AG04449 (cell line): ENCODE measurements at places on chromosomes 3 and 15.
A peak's percentile ranks its signal among the peaks of the same experiment; 100 is the strongest.

DNA sequence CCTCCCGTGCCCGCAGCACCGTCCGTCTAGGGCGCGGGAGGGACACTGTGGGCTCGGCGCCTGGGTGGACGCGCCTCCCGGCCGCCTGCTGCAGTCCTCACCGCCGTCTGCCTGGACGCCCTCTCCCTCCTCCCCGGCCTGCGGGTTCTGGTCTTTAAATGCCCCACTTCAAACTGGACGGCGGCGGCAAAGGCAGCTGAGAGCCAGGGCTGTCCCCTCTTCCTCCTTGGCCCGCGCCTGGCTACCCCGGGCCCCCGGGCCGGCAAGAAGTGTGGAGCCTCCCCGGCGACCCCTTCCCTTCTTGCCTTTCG lies 426 bp downstream of the CBLB start:
- no peak for DNase-seq

DNA sequence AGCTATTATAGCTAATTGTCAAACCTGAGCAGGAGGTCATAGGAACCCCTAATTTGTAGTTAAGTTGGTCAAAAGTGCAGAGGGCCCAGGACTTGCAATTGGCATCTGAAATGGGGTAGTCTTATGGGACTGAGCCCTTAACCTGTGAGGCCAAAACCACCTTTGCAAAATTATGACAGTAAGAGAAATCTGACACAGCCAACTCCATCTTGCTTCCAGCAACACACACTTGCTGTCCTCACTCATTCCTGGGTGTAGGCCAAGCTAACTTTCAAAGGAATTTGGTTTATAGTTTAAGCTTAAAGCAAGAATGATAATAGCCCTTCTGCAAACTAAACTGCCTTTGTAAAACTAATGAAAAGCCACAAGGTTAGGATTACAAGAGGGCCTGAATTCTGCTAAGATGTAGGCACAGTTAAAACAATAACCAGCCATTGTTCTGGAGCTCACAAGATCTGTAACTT lies 57.6 kb upstream of the FRMD4B start:
- no peak for DNase-seq

- DNase-seq, result peak; percentile 41
These were observed 10.8 kb downstream of the PAK6 start for GRCh38 chr15:40249477-40250303.

- DNase-seq, result no peak
These were observed 67.4 kb downstream of the DTWD1 start for GRCh38 chr15:49688135-49688790.

DNA sequence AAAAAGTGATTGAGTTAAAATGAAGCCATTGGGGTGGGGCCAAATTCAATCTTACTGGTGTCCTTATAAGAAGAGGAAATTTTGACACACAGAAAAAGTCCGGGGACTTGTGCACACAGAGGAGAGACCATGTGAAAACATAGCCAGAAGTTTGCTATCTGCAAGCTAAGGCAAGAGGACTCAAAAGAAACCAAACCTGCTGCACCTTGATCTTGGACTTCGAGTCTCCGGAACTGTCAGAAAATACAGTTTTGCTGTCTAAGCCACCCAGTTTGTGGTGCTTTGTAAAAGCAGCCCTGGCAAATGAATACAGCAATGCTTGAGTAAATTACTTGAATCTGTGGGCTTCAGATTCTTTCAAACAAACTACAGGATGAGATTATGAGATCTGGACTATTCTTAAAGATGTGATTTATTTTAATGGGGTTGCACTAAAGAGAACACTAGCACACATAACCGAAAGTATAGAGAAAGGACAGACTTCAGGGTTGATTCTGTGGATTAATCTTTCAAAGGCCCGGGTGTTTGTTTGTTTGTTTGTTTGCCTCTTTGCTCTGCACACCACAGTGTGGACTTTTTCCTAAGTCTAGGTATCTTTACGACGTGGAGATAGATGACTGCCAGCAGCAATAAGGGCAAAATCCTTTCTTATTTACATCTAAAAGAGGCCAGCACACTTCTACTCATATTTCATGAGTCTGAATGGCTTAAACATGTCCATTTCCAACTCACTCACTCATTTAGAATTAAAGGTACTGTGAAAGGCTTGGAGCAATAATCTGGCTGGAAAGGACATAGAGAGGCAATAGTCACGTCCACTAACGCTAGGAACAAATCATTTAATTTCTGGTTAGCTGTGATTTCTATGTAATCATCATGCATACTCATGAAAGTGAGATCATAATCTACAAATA lies 53.9 kb upstream of the SSR3 start:
- no peak for DNase-seq

DNA sequence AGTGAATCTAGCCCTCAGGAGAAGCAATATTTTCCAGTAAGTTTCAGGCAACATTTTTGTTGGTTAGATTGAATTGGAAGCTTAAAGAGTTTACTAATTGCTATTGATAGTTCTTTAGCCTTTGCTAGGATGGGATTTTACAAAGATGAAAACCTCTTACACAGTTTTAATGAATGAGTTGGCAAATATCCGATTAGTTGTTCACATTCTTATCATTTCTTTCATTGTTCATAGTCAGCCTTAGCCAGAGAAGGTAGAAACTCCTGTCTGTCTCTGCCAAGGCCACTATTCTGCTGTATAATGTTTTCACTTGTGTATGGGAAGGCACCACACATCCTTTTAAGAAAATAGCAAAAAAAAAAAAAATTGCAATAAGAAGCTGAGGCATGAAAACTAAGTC lies 222.0 kb upstream of the MANF start:
- DNase-seq, result no peak
